M059J (cell line): ENCODE measurements at places on chromosomes 4 and X.

DNA sequence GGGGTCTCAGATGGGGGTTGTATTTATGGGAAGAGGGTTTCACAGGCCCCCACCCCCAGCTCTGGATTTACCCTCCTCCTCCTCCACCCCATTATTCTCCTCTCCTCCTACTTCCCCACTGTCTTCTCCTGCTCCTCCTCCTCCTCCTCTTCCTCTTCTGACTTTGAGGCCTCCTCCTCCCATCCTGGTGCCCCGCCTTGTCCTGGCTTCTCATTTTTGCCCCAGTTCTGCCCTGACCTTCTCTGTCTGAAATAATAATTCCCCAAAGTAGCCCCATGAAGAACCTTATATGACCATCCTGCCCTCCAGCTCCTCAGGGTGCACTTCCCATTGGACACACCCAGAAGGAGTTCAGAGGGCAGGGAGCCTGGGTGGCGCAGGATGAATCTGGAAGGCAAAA is 351.4 kb upstream of the GATB start:
- no peak for DNase-seq

DNA sequence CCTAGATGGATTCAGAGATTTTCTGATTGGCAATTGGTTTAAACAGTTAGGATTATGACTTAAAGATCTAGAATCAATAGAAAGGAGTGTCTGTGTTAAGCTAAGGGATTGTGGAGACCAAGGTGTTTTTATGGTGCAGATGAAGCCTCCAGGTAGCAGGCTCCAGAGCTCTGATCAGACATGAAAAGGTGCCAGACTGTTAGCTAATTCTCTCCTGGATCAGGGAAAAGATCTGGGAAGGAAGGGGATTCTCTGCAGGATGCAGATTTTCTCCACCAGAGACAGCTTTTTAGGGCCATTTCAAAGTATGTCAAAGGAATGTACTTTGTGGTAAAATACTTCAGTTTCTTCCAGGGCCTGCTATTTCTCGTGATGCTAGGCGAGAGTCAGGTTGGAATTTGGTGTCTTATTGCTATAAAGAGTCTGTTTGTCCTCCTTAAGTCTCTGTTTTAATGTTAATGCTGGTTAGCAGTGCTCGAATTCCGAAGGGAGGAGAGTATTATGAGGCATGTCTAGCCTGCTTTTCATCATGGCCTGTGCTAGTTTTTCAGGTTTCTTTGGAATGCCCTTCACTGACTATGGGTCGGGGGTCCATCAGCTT is 12.0 kb upstream of the GPR78 start:
- peak; percentile 25 for DNase-seq

GRCh38 chr4:182113779-182114178 is 129.4 kb upstream of the TENM3 start:
- no peak for DNase-seq

DNA sequence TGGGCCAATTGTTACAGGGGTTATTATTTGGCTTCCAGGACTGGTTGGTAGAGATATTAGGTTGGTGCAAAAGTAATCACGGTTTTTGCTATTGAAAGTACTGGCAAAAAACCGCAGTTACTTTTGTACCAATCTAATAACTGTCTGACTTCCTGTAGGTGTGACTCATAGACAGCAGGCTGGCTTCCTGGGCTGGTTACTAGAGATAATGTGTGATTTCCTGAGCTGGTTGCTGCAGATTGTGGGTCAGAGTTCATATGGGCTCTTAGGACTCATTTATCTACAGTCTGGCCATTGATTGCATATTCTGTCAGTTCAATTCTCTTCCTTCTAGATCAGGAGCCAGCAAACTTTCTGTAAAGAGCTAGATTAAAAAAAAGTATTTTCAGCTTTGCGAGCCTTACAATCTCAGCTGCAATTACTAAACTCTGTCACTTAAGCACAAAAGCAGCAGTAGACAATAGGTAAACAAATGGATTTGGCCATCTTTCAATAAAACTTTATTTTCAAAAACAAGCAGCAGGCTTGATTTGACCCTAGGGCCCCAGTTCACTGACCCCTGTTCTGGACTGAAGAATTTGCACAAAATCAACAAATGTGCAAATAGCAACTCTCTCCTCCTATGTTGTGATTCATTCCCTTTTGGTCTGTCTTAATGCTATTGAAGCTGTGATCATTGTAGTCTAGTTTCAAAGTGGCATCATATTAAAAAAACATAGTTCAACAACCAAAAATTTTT is 50.8 kb upstream of the BOD1L1 start:
- peak; percentile 33 for DNase-seq

GRCh38 chr4:10983268-10983667 is 298.7 kb upstream of the CLNK start:
- no peak for DNase-seq

- no peak for DNase-seq
Observed at GRCh38 chr4:60588556-60588955, 611.6 kb upstream of the ADGRL3 start.

GRCh38 chr4:125750399-125750798 is 435.6 kb downstream of the FAT4 start:
- DNase-seq: no peak
